T follicular helper cell (primary cell): ENCODE measurements at places on chromosomes 11 and 22.

GRCh38 chr11:114564831-114565230 is 5.2 kb upstream of the NXPE1 start:
- DNase-seq = no peak

GRCh38 chr22:46684706-46685105 is 53.3 kb downstream of the CERK start:
- DNase-seq = no peak

DNA sequence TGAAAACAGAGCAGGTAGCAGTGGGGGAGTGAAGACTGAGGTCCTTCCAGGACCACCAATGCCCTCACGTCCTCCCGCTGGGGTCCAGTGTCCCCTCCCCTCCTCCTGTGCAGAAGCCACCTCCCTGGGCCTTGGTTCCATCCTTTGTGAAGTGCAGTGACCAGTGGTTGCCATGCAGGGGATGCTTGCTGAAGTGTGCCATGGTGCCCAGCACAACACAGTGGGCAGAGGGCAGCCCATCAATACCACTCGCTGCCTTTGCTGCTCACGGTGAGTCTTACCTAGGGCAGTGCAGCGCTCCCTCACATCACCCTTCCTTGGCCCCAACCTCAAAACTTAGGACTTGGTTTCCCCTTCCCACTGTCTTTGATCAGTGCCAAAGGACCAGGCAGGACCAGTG is 12.9 kb downstream of the MYEOV start:
- DNase-seq = no peak

GRCh38 chr11:67302571-67303131 is 679 bp upstream of the SSH3 start:
- DNase-seq = no peak

DNA sequence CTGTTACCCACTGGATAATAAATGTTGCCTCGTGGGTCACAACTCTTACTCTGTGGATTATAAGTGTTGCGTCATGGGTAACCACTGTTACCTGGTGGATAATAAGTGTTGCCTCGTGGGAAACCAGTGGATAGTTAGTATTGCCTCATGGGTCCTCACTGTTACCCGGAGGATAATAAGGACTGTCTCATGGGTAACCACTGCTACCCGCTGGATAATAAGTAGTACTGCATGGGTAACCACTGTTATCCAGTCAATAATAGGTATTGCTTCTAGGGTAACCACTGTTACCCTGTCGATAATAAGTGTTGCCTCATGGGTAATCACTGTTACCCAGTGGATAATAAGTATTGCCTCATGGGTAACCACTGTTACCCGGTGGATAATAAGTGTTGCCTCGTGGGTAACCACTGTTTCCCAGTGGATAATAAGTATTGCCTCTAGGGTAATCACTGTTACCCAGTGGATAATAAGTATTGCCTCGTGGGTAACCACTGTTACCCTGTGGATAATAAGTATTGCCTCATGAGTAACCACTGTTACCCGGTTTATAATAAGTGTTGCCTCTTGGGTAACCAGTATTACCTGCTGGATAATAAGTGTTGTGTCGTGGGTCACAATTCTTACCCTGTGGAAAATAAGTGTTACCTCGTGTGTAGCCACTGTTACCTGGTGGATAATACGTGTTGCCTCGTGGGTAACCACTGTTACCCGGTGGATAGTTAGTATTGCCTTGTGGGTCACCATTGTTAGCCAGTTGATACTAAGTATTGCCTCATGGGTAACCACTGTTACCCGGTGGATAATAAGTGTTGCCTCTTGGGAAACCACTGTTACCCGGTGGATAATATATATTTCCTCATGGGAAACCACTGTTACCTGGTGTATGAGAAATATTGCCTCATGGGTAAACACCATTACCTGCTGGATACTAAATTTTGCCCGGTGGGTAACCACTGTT is 15.7 kb upstream of the NXPE4 start:
- no peak for DNase-seq

DNA sequence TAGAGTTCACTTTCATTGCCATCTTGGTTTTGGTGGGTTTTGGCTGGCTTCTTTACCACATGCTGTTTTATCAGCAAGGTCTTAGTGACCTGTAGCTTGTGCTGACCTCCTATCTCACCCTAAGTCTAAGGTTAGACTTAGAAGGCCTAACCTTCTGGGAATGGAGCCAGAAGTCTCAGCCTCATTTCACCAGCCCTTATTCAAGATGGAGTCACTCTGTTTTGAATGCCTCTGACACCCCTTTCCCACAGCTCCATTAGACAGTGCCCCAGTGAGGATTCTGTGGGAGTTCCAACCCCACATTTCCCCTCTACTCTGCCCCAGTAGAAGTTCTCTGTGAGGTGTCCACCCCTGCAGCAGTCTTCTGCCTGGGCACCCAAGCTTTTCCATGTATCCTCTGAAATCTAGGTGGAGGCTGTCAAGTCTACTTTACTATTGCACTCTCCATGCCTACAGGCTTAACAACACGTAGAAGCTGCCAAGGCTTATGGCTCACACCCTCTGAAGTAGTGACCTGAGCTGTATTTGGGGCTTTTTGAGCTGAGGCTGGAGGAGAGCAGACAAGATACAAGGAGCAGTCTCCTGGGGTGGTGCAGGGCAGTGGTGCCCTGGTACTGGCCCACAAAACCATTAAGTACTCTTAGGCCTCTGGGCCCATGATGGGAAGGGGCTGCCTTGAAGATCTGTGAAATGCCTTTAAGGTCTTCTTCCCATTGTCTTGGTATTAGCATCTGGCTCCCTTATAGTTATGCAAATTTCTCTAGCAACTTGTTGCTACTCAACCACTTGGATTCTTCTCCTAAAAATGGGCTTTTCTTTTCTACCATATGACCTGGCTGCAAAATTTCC is 65.9 kb upstream of the SC5D start:
- no peak for DNase-seq

- DNase-seq = no peak
These were observed 14.7 kb downstream of the TBC1D10A start for GRCh38 chr22:30312053-30312452.

GRCh38 chr11:20754933-20755332 is 85.5 kb downstream of the NELL1 start:
- no peak for DNase-seq

DNA sequence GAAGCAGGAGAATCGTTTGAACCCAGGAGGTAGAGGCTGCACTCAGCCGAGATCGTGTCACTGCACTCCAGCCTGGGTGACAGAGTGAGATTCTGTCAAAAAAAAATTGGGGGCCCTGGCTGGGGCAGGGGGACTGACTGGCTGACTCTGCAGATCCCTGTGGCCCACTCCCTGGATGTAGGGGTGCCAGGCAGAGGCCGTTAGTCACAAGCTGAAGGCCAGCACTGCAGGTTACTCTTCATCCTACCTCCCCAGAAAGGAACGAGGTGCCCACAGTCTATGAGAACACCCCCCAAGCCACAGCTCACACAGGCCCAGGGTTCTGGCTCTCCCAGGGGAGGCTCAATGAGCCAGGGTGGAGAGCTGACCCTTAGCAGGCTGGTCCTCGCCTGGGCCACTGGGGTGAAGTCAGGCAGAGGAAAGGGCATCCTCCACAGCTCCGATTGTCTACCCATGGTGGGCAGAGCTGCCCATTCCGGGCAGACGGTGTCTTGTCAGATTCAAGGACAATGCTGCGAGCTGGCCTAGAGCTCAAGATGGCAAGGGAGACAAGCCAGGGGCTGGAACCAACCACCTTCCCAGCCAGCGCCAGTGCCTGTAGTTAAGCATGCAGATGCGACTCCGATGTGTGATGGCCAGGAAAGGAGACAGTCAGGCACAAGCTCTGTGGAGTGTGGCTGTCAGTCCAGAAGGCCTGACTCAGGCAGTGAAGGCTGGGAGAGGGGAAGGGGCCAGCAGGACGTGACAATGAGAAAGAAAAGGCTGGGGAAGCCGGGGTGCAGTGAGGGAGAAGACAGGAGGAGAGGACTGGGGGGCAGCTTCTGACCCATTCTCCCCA is 12.4 kb downstream of the C11orf24 start:
- DNase-seq = no peak

DNA sequence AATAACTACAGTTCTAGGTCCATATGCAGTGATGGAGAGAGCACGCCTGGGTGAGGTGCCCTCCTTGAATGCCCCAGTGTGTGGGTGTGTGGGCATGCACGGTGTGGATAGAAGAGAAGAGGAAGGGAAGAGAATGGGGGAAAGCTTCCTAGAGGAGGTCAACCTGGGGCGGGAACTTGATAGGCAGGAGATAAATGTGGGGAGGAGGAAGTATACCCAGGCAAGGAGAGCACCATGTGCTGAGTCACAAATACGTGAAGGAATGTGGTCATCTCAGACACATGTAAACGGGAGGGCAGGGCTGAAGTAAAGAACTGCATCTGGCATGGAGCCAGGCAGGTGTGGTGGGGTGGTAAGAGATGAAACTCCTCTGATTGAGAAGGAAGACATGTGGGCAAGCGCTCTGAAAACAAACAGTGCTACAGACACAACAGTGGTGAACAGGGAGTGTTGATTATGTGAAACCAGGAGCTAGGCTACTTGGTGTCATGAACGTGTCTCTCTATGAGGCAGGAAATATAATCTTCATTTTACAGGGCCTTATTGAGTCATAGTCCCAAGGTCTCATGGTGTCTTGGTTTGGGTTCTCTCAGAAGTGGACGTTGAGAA is 61.5 kb upstream of the EED start:
- no peak for DNase-seq
